Left renal pelvis (tissue), 4 donors: ENCODE measurements at places on chromosomes 6 and 20. TPM values are rescaled to one million over a fixed set of nuclear protein-coding genes. Genes with fewer than 3 reads are reported as not detected.

The COL11A2 gene
- polyA plus RNA-seq, result 4.3 TPM

The TSPYL1 gene
- 108 TPM for polyA plus RNA-seq

The CYP39A1 gene
- polyA plus RNA-seq, result 13.6 TPM

The FAM83B gene
- 8.6 TPM for polyA plus RNA-seq

The RIPPLY2 gene
- polyA plus RNA-seq, result not detected

The ID4 gene
- polyA plus RNA-seq, result 185 TPM

DNA sequence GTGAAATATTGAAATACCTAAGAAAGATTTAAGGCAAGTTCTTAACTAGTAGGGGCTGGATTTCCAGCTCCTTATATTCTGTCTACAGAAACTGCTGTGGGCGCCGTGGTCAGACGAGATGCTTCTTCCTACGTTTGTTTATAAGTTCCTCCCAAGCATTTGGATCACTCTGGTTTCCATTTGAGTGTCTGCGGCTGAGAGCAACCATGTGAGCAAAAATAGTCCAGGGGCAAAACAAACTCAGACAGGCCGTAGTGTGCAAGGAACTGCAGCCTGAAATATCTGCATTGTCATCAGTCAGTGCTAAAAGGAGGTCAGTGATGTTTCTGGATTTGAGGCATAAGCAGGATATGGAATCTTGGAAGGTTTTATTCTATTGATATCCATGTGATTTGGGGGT, 485.9 kb upstream of the JAG1 start:
- no peak for DNase-seq

GRCh38 chr6:136737871-136738691, 54.2 kb downstream of the MAP3K5 start:
- DNase-seq, result no peak

GRCh38 chr6:23663096-23663495, 462.9 kb upstream of the NRSN1 start:
- no peak for DNase-seq

GRCh38 chr20:16491294-16491905, 81.8 kb downstream of the KIF16B start:
- no peak for DNase-seq

GRCh38 chr20:64065974-64066343, 3.0 kb downstream of the TCEA2 start:
- no peak for DNase-seq

GRCh38 chr20:5654557-5654956, 95.6 kb upstream of the SHLD1 start:
- no peak for DNase-seq

DNA sequence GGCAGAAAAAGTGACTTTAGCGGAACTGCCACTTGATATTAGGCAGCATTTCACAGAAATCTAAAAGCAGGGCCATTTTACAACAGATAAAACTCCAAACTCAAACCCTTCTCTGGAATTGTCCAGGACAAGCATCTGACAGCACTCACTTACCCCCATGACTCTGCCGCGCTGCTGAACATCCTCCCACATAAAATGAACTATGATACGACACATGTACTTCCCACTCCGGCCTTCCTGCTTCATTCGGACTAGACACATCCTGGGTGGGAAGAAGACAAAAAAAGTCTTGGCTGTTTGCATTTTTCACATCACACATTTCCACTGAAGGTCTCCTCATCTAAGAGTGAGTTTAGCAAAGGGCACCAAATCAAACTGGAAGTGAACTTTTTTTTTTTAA, 54.8 kb upstream of the FAM83C start:
- DNase-seq, result no peak

GRCh38 chr6:130927305-130927704, 100.1 kb downstream of the SMLR1 start:
- no peak for DNase-seq

DNA sequence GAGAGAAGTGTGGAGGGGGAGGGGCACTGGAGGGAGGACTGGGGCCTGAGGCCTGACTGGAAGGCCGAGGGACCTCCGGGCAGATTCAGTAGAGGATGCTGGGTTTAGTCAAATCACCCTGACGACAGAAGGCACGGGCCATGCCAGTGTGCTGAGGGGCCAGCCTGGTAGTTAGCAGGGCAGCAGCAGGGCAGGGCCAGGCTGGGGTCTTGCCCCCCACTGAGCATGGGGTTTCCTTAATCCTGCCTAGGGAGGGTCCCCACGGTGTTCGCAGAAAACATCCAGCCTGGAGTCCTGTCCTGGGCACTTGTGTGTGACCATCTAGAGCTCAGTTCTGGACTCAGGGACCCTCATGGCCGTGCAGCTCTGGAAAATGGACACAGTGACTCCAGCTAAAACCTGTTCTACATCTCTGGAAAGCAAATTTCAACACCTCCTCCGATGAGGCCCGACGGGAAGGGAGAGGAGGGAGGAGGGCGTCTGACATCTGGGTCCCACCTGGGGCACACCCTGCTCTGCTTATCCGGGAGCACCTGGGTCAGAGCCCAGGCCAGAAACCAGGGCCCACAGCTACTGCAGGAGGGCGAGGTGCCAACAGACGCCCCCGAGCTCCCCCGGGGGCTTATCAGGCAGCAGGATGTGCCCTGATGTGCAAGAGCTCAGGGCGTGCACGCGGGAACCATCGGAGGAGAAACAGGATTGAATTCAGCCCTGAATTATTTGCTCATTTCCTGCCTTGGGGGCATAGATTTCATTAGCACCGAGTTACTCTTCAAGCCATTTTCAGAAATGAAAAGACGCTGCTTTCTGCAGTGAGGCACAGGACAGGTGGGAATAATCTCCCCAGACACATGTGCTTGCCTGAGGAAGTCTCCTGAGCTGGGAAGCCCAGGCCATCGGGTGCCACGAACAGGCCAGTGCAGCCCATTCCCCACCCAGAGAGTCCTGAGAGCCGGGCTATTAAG, 78.0 kb upstream of the MPC1 start:
- DNase-seq, result no peak

- DNase-seq, result no peak
Measured at GRCh38 chr20:33827634-33828325, 16.6 kb downstream of the CHMP4B start.

GRCh38 chr20:34578025-34578424, 19.5 kb downstream of the MAP1LC3A start:
- no peak for DNase-seq

DNA sequence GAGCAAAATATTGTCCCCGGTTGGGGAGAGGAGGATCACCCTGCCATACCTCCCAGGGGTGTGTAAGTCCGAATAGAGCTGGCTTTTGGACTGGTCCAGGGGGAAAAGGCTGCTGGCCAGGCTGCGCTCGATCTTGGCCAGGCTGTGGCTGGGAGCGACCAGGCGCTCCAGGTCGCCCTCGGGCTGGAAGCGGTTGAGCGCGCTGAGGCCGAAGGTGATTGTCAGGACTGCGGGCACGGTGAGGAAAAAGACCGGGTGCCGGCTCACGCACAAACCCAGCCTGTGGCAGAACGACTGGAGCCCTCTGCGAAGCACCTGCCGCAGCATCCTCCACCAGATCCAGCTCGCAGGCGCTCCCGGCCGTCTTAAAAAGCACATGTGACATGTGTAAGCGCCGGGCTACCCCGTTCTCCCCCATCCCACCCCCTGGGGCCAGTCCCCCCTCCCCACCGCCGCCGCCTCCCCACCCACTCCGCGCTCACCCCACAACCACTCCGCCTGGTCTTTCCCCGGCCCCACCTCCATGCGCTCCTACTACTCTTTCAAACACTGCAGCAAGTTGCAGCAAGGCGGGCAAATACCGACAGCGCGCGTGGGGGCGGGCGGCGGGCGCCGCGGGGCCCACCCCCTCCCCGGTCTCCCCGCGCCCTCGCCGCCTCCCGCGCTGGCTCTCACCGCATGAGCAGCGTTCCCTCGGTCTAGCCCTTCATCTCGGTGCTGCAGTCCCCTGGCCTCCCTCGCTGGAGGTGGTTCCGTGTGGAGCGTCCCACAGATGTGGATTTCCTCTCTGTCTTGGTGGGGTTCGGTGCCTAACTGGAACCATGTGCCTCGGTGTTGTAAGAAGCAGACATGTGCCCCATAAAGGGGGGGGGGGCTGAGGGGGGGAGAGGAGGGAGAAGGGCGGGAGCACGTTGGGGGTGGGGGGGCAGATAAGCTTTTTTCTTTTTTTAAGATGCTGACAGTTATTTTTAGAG, 42.4 kb downstream of the PTCHD4 start:
- no peak for DNase-seq

DNA sequence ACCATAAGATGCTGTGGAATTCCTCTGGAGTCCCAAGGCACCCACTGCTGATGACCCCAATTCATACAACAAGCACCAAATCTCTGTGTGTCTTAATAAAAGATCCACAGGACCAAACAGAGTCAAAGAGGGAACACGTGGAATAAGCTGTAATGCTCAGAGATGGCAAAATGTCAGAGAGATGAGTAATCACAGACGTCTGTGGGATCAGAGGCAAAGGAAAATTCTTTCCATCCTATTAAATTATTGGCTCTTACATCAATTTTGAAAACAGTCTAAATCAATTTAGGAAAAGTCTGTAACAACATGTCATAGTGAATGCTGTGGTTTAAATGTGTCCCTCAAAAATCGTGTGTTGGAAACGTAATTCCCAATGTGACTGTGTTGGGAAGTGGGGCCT, 17.5 kb upstream of the SAMD3 start:
- DNase-seq, result no peak

DNA sequence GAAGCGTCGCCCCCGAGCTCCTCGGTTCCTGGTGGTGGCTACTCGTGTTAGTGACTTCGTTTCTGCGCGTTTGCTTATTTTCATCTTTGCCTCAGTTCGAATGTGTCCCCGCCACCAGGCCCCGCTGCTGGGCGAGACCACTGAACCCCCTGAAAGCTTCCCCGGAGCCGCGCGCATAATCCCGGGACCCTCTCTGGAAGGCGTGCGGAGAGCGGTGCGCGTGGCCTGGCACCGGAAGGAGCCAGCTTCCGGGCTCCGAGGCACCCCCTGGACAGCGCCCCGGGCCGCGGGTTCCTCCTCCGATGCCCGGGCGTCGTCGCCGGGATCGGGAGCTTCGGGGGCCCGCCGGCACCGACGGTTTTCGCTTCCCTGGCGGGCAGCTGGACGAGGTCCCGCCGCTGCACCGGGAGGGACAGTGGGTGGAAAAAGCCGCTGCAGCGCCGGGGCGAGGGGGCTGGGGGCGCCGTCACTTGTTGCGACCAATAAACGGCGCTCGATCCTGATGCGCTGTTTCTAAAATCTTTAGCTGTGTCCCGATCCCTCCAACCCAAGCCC, 643 bp upstream of the SLC35D3 start:
- DNase-seq, result no peak

DNA sequence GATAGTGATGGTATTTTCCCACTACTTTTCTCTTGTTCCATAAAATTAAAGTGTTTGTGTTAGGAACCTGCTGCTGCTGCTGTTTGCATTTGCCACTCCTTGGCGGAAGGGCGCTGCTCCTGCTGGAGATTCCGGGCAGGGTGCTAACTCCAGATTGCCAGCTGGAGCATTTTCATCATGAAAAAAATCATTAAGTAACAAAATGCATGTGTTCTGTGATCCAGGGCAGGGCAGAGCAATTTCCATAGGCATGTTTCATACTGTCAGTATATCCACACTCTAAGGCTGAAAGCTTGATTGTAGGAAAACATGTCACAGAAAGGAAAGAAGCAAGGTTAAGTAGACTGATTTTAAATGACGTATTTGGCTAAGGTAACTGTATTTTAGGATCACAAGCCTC, 24.0 kb downstream of the PBOV1 start:
- no peak for DNase-seq

- no peak for DNase-seq
Measured at GRCh38 chr6:168148231-168148849, 69.3 kb upstream of the FRMD1 start.

GRCh38 chr20:35025116-35025515, 67.5 kb downstream of the TRPC4AP start:
- DNase-seq, result no peak

- DNase-seq, result no peak
Measured at GRCh38 chr6:45608252-45608913, 230.6 kb upstream of the SUPT3H start.

DNA sequence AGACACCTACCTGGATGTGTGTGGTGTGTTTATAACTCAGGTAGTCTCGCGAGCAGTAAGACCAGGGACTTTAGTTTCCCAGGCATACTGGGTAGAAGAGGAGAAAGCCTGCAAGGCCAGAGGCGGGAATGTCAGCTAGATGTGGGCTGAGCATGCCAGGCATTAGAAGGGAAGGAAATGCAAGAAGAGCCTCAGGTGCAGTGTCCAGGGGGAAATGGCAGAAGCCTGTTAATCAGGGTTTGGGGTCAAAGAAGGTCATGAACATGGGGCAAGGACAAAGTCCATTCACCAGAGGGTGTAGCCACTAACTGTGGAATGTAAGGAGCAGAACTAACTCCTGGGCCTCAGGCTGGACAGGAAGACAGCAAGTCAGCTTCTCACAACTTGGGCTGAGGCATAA, 305.0 kb downstream of the SMOC2 start:
- no peak for DNase-seq

DNA sequence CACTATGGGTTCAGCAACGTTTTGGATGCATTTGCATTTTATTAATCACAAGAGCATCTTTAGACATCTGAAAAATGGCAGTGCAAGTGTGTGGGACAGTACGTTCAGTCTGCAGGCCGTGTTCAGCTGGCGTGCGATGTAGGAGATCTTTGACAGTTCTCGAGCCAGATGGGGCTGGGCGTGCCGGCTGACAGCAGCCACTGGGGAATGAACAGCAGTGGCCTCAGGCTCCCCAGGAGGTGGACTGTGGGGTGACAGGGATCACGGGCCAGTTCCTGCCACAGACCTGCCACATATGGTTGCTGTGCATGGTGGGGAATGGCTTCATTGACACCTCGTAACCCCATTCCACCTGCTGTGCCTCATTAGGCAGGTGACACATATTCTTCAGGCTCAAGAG, 16.4 kb upstream of the MLN start:
- no peak for DNase-seq

GRCh38 chr6:133190912-133191311, 50.2 kb upstream of the EYA4 start:
- no peak for DNase-seq

DNA sequence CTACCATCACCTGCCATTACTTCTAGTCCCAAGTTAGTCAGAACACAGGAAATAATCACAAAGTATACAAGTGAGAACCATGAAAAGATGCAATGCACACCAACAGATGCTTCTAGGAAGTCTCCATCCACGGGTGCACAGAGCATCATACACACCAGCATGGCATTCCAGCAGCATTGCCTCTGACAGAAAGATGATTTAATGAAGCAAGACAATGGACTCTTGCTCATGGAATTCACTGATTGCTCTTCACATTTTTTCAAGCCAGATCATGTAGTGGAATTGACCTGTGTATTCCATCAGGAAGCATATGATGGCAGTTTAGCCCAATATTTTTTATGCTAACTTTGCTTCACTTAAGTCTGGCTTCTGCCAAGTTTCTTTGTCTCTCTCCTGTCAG, 406.3 kb upstream of the RGS17 start:
- no peak for DNase-seq

DNA sequence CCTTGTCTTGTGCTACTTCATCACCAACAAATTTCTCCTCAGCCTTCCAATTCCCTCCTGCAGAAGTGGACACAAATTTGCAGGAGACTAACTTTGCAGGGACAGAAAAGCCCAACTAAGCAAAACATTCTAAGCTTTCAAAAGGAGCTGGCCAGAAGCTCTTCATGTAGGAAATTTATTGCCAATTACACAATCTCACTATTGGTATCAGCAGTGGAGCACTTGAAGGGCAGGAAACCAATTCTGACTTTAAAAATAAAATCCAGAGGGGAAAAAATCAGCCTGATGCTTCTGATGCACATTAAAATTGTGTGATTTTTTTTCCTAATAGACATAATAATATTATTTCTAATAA, 193.3 kb downstream of the LY86 start:
- DNase-seq, result no peak

- DNase-seq, result no peak
Measured at GRCh38 chr6:163191704-163192537, 222.6 kb upstream of the QKI start.

GRCh38 chr6:68328156-68328555, 306.9 kb upstream of the ADGRB3 start:
- DNase-seq, result no peak
